Activated T-helper 9 cell treated with anti-CD3 and anti-CD28 coated beads, Interleukin-2, amount 50 U/mL, for 16 hours (primary cell): ENCODE measurements at places on chromosomes 3 and 15.
A peak's percentile ranks its signal among the peaks of the same experiment; 100 is the strongest.

DNA sequence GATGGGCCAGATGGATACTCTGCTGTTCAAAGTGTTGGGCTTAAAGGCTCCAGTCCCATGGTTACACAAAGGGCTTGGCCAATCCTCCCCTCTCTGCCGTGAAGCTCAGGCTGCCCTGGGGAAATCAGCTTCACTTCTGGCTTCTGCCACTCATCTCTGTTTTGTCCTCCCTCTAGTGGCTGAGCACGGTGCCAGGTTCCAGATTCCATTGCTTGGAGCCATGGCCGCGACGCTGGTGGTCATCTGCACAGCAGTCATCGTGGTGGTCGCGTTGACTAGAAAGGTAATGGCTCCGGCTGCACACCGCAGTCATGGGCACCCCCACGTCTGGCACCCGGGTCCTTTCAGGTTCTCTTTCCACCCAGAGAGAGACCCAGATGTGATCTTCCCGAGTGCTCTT lies 5.6 kb downstream of the TIGIT start:
- no peak for DNase-seq

GRCh38 chr3:141256820-141257219 lies 25.2 kb downstream of the PXYLP1 start:
- no peak for DNase-seq

GRCh38 chr3:128619146-128619890 lies 31.3 kb downstream of the RPN1 start:
- no peak for DNase-seq

DNA sequence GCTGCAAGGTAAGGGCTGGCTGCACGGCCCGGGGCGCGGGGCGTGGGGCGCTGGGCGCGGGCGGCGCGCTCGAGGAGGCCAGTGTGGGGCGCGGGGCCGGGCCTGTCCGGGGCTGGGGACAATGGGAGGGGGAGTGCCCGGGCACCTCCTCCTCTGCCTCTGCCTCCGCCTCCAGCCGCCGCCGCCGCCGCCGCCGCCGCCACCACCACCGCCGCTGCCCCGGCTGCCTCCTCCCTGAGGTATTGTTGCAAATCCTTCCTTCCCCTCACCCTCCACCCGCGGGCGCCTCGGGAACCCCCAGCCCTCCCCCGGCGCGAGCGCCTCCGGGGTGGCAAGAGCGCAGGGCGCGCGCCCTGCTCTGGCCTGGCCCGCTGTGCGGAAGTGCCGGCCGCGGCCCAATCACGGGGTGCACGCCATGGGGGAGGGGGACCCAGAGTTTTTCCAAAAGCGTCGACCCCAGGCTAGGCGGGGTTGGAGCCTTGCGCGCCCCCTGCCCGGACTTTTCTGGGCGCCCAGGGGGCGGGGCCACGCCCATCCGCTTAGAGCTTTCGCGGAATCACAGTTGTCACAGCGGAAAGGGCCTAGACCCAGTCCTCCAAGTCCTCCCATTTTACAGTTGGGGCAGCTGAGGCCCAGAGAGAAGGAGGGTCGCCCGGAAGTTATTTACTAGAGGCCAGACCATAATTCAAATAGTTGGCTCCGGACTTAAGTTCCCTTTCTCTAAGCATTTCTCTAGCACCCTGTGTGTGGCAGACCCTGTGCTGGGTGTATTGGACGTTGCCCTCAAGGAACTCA lies at the start of gene LPP:
TSS of gene LPP (plus strand) at position 144 of the 795 bp plus-strand sequence. CDS start 251,964 bp downstream, outside the sequence.
- peak; percentile 74 for DNase-seq

DNA sequence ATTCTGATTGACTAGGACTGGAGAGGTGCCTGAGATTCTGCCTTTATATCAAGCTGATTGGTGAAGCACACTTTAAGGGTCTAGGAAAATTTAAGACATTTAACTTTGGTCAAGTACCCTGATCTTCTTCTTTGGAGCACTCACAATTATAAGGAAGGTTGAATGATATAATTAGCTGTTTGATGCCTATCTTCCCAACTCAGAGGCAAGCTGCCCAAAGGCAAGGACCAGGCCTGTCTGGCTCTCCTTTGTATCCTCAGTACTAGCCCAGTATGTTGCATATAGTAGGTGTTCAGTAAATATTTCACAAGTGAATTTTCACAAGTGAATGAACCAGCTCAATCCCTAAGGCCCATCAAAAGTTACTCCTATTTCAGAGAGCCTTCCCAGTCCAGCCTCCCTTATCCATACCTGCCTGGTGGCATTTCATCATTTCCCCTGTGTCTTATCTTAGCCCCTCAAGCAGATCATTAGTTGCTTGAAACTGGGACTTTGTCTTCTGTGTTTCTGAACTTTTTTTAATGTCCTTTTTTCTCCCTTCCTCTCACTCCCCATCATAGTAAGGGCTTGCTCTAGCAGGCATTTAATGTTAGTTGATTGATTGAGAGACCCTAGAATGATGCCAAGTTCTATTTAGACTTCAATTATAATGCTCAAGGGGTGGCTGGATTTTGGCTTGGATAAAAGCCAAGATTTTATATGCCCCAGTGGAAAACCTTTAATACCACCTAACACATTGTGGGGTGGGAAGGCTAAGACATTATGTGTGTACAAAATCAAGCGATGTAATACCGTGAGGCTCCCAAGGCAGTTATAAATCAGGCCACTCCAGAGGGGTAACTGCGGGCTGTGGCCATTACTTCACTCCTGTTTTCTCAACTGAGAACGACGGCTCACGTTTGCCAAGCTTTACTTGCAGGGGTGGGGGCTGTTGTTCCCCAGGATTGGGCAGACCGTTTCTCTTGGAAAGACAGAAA lies 43.2 kb upstream of the BOC start:
- DNase-seq, result no peak
